ENCODE measurements at places on chromosomes 12 and 14.

DNA sequence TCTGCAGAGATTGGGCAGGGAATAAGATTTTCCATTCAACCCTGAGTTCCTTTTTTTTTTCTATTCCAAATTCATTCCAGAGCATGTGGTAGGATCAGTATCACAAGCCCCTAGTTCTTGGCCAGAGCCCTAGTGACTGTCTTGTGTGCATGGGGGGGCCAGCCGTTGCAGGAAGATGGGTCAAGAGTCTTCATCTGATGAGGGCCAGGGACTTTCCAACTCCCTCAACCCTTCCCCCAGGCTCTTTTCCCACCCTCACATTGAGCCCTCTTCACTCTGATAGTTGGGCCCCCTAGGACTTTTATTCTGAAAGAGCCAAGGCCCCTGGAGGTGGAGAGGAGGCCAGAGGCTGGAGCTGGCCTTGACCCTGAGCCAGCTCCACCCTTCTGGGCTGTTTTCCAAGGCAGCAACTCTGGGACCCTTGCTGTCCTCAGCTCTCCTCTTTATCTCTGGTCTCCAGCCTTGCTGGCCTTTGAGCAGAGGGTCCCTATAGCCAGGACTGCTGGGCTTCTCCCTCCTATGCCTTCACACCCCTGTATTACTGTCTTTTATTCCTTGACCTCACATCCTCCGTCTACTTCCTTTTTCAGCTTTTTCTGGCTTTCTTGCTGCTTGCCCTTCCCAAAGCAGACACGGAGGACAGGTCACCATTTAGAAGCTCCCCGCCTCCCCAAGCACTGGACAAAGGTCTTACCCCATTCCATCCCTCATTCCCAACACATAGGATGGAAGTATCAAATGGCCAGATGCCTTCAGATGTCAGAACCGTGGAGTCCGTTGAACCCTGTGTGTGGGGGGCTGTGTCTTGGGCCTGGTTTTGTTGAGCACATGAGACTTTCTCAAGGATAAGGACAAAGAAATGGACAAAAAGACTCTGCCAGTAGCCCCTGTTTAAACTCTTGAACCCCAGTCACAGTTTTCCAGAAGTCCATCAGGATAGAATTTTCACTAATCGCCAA is 5.6 kb downstream of the RBP5 start:
- no peak for DNase-seq

- DNase-seq = no peak
Observed at GRCh38 chr12:10664499-10664898, 9.4 kb downstream of the STYK1 start.

GRCh38 chr12:89574736-89575208 is 48.9 kb upstream of the POC1B start:
- DNase-seq = no peak

DNA sequence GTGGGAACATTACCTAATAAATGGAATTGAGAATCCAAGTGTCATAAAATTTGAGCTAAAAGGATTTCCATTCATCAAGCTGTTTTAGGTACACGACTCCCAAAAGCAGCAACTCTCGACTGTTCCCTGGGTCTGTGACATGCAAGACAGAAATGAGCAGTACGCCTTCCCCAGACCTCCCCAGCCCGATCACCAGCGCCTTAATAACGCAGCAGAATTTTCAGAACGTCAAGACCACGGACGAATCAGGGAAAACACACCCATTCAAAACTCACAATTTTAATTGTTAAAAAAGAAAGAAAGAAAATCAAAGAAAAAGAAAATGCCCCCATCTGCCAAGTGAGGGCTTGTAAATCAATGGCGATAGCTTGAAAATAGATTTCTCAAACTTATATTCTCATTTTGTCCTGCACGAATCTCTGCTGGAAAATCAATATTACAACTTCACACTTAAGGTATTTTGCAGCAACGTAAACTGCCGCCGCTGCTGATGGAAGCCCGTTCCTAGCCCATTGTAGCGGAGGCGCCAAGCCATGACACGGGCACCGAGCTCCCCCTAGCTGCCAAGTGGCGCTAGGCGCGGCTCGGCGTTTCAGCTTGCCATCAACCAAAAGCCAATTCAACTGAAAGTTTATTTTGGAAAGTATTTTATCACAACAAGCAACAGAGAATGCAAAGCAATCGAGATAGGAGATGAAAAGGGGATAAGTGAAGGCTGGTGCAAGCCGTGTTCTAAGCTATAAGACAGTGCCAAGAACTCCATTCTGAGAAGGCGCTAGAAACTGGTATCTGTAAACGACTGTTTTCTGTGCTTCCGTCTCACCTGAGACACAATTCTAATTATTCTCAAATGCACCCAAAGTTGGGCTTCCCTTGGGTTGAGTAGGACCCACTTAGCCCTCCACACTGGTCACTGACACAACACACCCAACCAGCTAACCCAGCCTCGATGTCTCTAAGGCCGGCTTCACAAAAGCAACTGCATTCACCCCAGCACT is 5.5 kb downstream of the BCL11B start:
- DNase-seq = peak; percentile 87

- no peak for DNase-seq
Observed at GRCh38 chr12:93783832-93784231, 106.7 kb downstream of the CRADD start.

- no peak for DNase-seq
Observed at GRCh38 chr14:54475187-54475899, 13.4 kb downstream of the GMFB start.

DNA sequence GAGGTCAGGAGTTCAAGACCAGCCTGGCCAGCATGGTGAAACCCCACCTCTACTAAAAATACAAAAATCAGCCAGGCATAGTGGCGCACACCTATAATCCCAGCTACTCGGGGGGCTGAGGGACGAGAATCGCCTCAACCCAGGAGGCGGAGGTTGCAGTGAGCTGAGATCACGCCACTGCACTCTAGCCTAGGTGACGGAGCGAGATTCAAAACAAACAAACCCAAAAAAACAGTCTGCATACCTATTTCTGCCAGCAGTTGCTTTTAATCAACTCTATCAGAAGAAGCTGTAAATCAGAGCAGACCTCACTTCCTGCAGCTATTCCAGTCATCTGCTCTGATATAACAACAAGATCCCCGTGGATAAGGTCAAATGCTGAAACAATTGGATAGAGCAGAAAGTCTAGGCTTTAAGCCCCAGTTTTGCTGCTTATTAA is 50.5 kb downstream of the LIMA1 start:
- DNase-seq = no peak

DNA sequence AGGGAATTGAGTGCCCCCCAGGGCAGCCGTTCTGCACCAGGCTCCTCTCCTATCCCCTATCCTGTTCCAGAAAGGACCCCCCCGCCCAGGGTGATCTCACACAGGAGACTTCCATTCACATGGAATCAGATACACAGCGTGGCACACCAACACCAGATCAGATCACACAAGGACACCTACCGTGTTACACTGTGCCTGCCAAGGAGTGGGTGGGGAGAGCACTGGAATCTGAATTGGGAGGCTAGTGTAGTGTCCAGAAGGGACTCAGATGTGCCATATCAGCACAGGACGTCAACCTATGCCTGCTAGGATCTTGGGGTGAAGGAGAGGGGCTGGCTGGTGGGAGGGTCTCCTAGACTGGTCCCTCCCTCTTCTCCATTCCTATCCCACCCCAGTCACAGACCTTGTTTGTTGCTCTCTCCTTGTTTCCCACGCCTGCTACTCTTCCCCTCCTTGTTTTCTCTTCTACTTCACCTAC is 2.3 kb downstream of the PTMS start:
- no peak for DNase-seq

- DNase-seq = no peak
Observed at GRCh38 chr12:109654357-109654756, 59.3 kb upstream of the FAM222A start.

- no peak for DNase-seq
Observed at GRCh38 chr12:25789541-25789944, 168.9 kb upstream of the RASSF8 start.

DNA sequence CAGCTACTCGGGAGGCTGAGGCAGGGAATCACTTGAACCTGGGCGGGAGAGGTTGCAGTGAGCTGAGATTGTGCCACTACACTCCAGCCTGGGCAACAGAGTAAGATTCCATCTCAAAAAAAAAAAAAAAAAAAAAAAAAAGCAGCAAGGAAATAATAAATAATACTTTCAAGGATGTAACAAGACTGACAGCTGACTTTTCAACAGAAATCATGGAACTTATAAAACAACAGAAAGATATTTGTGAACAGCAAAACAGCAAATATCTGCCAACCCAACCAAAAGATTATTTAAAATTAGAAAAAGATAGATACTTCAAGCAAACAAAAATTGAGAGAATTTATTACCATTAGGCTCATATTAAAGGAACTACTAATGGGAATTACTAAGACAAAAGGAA is 115.1 kb downstream of the TSHR start:
- no peak for DNase-seq

GRCh38 chr14:95507701-95508103 is 8.7 kb downstream of the SYNE3 start:
- no peak for DNase-seq

- DNase-seq = no peak
Observed at GRCh38 chr12:16618256-16618655, 12.3 kb upstream of the LMO3 start.

DNA sequence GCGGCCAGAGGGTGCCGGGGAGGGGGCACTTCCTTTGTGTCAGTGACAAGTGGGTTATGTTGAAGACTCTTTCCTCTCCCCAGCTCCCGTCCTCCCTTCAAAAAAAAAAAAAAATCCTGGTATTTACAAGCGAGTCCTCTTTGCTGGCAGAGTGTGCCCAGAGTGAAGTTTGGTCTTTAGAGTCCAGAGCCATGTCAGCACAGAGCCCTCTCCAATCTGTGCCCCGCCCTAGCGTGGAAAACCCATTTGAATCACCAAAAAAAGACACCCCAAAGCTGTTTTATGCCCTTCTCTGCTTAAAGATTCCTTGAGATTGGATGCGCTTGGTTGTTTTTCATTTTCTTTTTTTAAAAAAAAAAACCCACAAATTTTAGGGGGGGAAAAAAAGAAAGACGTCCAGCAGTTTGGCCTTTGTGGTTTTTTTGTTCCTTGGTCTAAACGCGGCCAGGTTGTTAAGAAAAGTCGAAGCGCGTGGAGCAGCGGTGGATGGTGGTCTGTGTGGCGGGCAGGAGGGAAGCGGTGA is 3.3 kb downstream of the NKX2-1 start:
- DNase-seq = no peak

DNA sequence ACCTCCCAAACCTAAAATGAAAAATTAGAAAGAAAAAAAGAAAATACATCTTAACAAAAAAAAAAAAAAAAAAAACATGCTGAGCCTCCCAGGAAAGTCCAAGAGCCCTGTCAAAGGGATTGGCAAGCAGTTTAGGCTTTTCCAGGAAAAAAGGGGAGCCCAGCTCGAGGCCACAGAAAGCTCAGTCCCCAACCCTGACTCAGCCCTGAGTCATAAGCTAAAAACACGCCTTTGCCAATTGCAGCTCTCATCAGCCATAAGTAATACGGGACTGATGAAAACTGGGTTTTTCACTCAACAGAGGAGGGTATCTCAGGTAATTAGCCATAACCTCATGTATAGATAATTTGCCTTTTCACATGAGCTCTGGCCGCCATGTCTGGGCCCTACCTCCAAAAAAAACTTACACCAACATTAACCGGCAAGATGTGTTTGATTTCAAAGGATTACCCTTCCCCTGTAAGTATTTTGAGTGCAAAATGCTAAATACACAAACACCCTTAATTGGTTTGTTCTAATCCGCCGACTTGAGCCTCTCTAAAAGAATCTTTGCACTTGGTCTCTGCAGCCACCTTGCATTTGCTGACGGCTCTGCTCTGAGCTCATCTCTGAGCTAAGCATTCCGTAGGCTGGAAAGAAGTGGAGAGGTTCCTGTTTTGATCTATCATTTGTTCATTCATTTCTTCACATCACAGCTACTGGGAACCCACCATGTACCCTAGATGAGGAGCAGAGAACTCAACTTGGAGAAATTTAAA is 319.2 kb downstream of the BCL11B start:
- DNase-seq = no peak

DNA sequence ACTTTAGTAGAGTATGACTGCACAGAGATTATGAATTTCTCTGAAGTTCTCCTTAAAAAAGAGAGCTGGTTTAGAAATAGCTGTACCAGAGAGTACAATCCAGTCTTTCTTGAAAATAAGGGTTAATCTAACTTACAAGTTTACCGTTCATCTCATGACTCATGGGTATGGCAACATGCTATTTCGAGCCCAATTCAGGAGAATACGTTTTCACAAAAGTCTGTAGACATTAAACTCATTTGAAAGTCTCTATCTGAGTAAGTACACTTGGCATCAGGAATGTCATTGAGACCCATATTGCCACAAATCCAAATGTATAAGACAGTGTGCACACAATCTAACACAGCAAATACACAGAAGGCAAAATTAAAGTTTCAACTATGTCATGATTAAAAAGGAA is 160.5 kb downstream of the PIK3C2G start:
- no peak for DNase-seq

DNA sequence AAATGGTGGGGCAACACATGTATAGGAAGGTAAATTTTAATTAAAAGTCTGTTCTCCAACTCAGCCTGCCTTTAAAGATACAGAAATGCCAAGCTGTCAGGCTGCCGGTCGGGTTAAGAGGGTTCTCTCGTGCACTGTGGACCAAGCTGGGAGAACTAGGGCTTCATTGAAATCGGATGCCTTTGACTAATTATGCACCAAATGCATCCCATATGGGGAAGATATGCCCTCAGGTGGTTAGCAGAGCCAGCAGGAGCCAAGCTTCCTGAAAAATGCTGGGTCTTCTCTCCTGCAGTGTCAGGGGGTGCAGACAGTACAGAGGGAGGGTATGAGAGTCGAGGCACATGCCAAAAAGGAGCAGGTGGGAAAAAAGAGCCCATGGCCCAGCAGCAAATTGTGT is 236.1 kb downstream of the CACNA1C start:
- no peak for DNase-seq
